8988T (cell line): ENCODE measurements at places on chromosomes 4 and X.

DNA sequence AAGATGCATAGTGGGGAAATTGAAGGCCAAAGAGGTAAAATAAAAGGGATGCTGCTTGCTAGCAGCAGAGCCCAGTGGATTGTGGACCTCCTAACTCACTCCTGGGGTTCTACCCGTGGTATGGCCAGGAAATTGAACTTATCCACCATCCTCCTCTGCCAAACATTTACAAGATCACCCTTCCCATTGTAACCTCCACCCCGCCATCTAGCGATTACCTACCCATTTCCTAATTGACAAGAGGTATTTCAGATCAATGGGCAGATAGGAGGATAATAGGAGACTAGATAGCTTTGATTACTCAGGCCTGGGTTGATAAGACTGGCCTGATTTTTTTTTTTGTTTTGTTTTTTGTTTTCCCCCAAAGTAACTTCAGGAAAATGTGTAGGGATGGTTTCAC is 67.8 kb downstream of the REPS2 start:
- no peak for DNase-seq

DNA sequence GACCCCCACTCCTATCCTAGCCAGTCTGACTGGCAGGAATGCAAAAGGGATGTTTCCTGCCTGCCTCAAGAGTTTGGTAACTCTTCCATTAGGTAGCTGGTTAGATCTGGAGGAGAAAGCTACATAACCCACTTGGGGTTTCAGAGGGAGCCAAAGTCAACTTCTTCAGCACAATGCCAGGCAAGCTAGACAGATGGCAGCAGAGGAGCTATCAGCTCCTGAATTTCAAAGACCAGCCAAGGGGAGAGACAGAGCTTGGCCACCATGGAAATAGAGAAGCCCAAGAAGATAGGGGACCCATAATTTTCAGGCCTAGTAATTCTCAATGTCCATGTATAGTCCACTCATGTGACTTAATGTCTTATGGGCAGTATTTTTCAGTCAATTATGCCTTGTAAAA is 56.4 kb downstream of the PGRMC1 start:
- DNase-seq, result no peak

GRCh38 chrX:13151828-13152517 is 107.6 kb upstream of the FAM9C start:
- no peak for DNase-seq

DNA sequence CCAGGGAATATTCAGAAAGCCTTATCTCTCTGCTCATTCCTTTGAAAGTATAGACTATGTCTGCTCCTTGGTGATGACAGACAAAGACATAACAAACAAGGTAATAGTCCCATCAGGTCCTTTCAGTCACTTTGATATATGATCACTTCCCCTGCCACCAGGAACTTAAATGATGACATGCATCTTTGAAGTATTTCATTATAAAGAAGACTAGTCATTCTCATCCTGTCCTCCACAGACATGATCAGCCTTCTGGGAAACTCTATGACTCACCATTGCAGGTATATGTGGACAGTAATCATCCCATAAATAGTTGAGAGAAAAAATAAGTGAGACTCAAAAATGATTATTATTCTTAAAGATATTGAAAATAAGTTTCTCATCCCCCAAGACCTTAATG is 117.5 kb upstream of the VCX2 start:
- DNase-seq, result no peak

DNA sequence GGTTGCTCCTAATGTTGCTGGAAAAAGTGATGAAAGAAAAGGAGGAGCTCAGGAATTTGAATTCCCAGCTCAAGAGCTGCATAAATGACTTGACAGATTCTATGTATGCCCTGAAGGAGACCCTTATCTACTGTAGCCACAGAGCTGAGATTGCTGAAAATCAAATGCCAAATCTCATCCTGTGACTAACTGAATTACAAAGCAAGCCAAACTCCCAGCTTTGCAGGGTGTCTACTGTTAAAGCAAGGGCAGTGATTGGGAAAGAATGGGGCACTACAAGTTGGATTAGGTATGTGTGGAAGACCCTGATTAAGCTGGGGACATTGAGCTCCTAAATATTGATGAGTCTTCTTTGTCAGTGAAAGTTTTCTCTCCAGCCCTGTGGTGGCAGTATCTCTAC is 20.8 kb upstream of the SMIM9 start:
- DNase-seq, result no peak
